Hematopoietic multipotent progenitor cell treated with erythropoietin and hydrocortisone succinate and interleukin-3 and kit ligand, for 8 days (in vitro differentiated cells): ENCODE measurements at places on chromosomes 11 and 22.
A peak's percentile ranks its signal among the peaks of the same experiment; 100 is the strongest.

DNA sequence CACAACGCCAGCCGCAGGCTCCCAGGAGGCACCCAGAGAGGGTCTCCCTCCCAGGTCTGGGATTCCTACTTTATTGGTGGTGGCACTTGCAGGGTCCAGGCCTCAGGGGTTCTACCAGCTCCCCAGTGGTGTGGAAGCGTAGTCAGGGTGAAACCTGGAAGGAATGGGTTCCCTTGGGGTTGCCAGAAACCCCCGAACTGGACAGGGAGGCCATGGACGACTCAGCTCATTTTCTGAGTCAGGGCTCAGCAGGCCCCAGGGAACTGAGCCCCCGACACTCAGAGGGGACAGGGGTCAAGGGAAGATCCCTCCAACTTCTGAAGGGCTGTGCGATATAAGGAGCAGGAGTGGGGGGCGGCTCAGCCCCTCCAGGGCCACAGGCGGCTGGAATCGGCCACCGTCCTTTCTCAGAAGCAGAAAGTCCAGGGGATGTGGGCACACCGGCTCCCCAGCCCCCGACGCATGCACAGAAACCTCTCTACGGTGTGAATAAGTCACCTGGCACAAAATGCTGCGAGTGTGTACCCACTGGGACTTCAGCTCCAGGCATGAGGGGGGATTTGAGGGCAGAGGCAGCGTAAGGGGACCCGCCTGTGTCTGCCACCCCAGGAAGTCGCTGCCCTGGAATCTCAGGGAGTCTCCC is 25.1 kb downstream of the MRGPRG start:
- DNase-seq: no peak

- peak; percentile 86 for DNase-seq
Observed at GRCh38 chr11:75706260-75706729, 11.3 kb upstream of the MOGAT2 start.

DNA sequence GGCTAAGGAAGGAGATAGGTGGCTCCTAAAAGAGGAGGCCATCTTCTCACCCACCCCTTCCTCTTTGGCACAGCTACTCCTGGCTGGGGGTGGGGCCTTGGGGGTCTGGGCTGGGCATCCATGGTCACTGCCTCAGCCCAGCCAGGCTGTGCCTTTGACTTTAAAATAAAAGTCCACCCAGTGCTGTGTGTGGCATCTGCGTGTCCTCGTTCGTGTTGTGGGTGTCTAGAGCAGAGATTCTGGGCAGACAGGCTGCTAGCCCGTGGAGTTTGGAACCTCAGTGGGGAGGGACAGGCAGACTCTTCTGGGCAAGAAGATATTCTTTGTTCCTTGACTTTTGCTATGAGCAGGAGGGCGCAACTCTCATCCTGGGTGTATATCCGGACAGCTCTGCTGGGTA is 13.1 kb downstream of the RPS6KA4 start:
- no peak for DNase-seq

DNA sequence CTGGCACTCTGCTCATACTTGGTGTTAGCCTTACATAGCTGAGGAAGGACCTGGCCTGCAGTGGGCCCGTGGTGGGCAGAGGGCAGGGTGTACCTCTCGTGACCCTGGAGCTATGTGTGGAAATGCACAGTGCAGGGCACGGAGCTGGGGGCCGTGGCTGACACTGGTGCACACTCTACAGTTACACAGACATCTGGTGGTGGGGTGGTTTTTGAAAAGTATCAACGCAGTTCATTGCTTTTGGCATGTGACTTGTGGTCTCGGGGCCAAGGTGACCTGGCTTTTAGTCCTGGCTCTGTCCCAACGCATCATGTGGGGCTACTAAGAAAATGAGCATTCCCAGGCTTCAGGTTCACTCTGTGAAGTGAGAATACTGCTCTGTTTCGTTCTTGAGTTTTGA is 553.6 kb downstream of the NTM start:
- DNase-seq: no peak

GRCh38 chr22:25062386-25063085 is 110.0 kb downstream of the KIAA1671 start:
- DNase-seq: no peak

- DNase-seq: no peak
Observed at GRCh38 chr22:48758881-48759875, 1068.5 kb downstream of the BRD1 start.

DNA sequence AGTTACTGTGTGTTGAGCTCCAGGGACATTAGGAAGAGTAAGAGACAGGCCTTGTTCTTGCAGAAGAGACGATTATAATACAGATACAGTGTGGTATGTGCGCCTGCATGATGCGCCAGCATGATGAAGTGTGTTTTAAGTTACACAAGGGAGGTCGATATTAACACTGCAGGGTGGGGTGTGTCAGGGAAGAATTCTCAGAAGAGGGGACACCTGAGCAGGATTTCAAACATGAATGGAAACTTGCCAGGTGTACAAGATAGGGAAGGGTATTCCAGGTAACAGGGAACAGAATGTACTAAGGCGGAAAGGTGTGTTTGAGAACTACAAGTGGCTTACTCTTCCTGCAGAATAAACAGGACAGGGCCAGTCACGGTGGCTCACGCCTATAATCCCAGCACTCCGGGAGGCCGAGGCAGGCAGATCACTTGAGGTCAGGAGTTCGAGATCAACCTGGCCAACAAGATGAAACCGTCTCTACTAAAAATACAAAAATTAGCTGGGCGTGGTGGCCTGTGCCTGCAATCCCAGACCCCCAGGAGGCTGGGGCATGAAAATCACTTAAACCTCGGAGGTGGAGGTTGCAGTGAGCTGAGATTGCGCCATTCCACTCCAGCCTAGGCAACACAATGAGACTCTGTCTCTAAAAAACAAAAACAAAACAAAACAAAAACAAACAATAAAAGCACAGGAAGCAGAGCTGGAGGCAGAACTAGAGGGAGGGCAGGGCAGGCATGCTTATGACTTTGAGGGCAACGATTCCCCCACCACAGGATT is 59.0 kb downstream of the SYN3 start:
- no peak for DNase-seq

GRCh38 chr11:117875382-117876058 is 938 bp downstream of the FXYD6 start:
- DNase-seq: no peak

- DNase-seq: no peak
Observed at GRCh38 chr11:59191095-59191494, 19.2 kb downstream of the DTX4 start.

- DNase-seq: no peak
Observed at GRCh38 chr11:72598906-72599305, 75.3 kb downstream of the PDE2A start.

DNA sequence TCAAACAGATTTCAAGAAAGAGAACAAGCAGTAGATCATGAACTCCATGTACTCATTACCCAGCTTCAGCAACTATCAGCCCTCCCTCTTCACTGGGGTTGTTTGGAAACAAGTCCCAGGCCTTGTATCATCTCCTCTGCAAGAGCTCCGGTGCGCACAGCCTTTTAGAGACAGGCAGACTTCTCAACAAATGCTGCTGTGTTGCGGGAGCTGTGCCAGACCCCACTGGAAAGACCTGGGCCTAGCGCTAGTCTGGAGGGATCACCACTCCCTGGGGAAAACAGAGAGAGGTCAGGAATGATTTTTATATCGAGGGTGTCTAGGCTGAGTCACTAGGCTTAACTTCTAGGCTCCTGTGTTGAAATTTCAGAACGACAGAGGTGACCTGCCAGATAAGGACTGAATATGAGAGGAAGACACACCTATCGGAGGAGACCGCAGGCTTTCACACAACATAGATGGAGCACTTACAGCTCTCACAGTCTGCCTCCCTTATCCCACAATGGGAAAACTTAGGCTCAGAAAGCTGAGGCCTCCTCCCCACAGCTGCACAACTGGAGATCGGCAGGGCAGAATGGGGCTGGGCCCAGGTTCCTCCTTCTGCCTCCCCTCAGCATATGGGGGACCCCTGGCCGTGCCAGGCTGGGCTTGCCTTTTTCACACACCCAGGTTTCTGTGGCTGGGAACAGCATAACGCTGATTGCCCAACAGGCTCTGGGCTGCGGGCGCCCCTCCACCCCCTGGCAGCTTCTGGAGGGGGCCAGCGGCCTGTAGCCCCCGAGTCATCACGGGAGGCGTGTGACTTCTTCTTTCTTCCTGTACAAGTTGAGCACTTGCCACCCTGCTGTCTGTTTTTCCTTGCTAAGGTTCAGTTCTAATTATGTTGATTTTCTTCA is 86.0 kb downstream of the PKNOX2 start:
- no peak for DNase-seq

- no peak for DNase-seq
Observed at GRCh38 chr11:97614606-97615005, 1224.8 kb downstream of the JRKL start.

- no peak for DNase-seq
Observed at GRCh38 chr11:59205648-59206047, 7.1 kb downstream of the MPEG1 start.

DNA sequence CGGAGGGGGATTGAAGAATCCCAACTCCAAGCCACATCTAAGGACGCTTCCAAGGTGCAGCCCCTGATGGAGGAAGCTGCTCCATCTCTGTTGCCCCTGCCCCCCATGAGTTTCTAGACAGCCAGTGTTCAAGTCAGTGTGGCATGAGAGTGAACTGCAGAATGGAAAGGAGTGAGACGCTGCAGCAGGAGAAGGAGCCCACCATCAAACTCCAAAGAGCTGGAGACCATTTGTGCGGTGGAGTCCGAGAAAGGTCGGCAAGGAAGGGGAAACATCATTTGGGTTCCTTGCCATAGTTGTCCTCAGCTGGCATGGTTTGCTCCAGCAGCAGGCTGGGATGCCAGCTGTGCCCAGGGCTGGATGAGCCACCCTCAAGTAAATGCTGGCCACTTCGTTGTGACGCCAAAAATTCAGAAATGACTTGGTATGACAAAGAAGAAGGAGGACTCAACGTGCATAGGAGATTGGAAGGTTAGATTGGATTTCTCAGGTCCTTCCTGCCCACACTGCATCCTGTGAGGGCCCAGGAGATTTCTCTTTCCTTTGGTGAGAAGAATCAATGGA is 16.4 kb downstream of the APOL2 start:
- no peak for DNase-seq

DNA sequence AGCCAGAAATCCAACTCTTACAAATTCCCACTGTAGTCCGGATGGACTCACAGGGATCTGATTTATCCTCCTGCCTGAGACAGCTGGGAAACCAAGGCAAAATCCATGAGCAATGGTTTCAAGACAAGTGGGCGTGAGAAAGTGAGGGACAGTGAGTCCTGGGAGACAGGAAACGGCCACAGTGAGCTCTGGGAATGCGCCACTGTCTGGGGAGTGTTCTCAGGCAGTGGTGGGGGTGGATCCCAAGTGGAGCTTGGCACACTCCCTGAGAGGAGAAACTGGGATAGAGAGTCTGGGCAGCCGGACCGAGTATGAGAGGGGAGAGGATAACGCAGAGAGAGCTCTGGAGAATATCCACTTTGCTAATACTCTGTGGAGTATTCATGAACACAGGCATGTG is 9.8 kb downstream of the IL17REL start:
- no peak for DNase-seq

- DNase-seq: peak; percentile 96
Observed at GRCh38 chr22:27726686-27727449, 74.7 kb downstream of the MN1 start.

- no peak for DNase-seq
Observed at GRCh38 chr11:114109206-114110090, 49.9 kb downstream of the ZBTB16 start.

GRCh38 chr11:57457643-57458023 is 2.7 kb upstream of the RTN4RL2 start:
- DNase-seq: no peak

DNA sequence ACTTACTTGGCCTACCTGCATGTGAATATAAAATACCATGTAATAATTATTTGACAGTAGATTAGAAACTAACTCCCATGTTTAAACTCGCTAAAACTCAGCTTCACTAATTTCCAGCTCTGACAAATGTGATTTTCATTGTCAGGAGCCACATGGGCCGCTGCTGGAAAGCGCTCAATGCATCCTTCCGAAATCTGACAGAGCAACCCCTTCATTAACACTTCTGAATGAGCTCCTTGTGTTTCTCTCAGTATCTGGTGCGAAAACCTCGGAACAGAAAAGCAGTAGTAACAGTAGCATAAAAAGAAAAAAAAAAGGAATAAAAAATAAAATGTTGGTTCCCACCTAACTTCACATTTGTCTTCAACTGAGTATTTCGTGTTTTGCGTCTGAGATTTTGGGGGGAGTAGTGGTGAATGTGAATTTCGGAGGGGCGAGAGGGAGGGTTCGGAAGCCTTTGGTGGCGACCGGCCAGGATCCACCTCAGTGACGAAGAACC is 710 bp downstream of the MTCH2 start:
- DNase-seq: peak; percentile 13

- DNase-seq: peak; percentile 74
Observed at GRCh38 chr22:44870021-44870420, 117.6 kb downstream of the ARHGAP8 start.

DNA sequence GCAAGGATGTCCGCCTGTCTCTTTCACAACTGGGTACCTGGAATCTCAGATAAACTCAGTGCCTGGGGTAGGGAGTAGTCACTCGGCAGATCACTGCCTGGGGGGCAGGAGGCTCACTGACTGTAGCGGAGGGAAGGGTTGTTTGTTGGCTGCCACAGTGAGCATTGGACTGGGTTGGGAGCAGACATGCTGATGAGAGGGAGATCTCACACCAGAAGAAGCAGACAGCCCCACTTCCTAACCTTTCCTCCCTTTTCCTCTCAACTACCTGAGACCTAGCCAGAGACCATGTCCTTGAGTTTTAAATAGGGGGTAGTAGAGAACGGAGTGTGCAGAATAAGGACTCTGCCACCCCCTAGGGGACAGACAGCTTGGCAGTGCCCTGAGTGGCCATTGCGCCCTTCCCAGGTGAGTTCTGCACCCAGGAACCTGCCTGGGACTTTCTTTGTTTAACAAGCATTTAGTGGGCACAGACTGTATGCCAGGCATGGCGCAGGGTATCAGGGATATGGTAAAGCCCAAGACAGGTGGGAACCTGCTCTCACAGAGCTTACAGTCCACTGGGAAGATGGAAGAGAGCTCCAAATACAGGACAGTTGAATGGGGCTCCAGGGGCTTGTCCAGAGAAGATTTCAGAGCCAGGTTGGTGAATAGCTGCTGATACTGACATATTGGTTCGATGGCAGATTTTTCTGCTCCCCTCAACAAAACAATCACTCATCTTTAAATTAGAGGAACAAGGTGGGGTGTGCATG is 115.7 kb upstream of the NNMT start:
- DNase-seq: peak; percentile 55

GRCh38 chr11:123063826-123064657 is 2.1 kb upstream of the HSPA8 start:
- peak; percentile 59 for DNase-seq

- no peak for DNase-seq
Observed at GRCh38 chr22:43234264-43234988, 47.5 kb upstream of the TTLL12 start.

- peak; percentile 28 for DNase-seq
Observed at GRCh38 chr22:21098099-21098671, 52.4 kb downstream of the LRRC74B start.

- DNase-seq: no peak
Observed at GRCh38 chr11:65864706-65865471, 4.7 kb downstream of the MUS81 start.

- no peak for DNase-seq
Observed at GRCh38 chr11:76230392-76230791, 24.1 kb upstream of the WNT11 start.
